ENCODE measurements at places on chromosomes 7 and 10.
A peak's percentile ranks its signal among the peaks of the same experiment; 100 is the strongest.

GRCh38 chr7:99386584-99387238 is 12.2 kb downstream of the ARPC1B start:
- DNase-seq: peak; percentile 73

DNA sequence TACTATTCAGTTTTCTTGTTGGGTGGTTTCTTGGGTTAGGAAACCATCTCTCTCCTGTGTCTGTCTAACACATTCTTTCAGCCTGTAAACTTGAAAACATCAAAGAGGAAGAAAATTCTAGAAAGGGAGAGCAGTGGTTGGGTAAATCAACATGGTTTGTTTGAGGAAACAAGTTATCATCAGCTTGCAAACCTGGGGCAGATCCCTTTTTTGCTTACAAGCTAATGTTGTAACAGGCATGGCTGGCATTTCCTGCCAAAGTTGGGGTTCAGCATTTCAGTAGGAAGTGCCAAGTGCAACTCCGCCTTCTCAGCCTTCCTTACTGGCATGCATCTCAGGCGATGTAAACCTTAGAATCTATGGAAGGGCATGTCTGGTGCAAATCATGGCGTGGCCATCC is 112.6 kb downstream of the EEPD1 start:
- DNase-seq: no peak

- no peak for DNase-seq
Observed at GRCh38 chr10:62734781-62735463, 69.6 kb upstream of the ADO start.

DNA sequence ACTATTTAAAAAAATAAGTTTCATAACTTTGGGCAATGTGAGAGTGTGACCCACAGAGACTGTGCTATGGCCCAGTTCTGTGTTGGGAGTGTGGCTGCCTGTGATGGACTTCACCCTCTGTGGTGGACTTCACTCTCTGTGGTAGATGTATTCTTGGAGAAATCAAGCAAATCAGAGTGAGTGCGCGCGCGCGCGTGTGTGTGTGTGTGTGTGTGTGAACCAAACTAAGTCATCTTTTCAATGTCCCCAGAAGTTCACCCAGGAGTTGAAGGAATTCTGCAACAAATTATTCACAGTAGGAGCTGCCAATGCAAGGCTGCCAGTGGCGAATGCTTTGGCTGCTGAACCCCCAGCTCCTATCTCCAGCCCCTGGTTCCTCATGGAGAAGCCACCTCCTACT is 184.5 kb downstream of the ADAM12 start:
- DNase-seq: no peak

- DNase-seq: no peak
Observed at GRCh38 chr10:102815790-102816549, 21.2 kb downstream of the CYP17A1 start.

DNA sequence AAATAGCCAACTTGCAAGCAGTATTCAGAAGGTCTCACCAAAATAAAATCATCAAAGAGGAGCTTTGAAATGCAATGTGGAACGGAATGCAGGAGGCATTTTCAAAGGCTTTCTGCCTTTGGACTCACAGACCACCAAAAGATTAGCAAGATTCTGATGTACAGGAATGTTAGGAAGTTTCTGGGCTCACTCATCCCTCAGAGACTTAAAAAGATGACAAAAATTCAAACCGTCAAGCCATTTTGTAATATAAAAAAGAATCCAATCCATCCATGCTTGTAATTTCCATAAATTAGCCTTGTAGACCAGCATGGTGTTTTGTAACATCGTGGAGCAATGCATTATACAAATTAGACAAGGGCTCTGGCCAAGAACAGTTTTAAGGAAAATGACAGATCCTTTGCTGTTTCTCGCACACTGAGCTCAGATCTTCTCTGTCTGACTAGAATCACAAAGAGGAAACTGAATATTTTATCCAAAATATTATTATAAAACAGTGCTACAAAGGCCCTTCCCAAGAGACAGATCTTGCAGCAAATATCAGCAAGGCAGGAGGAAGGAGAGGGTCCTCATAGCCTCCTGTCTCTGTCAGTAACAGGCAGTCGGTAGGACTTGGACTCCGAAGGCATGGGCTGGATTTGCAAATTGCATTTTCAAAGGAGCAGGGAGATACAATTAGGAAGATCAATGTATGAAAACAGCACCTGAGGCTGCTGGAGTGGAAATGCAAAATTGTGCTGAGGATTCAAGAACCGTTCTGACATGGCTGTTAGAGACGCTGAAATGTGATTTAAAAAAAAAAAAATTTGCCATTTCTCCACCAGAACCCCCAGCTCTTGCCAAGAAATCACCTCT is 57.4 kb upstream of the NRP1 start:
- DNase-seq: no peak

DNA sequence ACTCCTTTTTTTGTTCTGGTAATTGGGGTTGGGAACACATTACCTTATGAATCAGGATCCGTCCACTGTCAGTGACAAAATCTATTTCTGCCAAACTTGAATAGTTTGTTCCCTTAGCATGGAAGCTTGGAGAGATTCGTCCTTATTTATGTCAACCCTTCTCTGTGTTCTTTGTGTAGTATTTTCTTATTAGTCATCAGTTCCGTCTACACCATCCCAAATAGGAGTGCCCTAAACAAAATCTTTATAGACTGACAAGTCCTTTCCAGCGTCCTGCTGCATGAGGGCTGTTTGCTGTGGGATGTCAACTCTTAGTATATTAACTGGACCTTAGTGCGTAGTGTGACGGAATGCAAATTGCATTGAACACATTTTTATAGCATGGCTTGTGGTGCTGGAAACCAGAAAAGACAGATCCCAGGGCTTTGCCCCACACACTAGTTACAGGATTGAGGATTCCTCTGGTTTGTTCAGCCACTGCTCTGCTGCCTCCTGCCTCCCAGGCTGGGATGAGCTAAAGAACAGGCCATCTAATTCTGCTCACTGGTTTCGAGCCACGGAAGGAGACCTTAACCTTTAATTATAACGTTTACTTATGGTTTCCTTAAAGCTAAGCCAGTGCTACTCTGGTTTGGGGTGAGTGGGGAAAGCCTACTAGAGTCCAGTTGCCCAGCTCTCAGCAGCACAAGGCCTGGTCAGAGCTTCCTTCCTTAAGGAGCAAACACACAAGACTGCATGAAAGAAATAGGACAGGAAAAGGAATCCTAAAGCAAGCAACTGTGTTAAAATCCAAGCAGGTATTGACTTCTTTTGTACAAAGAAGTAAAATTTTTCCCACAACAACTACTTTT is 194.4 kb downstream of the CCSER2 start:
- no peak for DNase-seq

DNA sequence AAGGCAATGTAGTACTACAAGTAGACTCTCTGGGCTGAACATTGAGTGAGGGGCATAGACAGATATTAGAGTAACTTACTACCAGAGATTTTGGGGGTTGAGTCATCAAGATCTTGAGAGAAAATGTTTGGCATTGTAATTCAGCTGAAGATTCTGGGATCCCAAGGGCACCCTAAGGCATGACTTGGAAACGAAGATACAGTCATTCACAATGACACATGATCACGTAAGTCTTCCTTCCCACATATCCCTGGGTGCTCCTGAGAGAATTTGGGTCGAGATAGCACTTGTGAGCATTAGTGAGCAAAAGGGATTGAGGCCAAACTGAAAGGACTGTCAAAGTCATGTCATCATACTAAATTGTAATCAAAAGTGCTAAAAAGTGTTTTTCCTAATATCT is 192.5 kb upstream of the PCLO start:
- DNase-seq: no peak

DNA sequence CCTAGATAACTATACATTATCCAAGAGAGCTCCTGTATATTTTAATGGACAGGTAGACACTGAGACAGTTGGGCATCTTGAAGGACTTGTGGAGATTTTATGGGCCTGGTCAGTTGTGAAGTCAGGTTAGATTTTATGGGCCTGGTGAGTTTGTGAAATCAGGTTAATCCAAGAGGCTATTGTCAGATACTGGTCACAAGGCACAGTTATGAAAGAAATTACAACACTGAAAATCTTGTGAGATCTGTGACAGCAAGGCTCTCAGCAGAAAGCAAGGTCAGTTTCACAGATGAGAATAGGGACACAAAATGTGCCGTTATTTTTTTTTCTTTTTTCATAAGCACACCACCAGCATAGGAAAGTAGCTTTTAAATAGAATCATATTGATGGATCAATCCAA is 167.6 kb downstream of the VTI1A start:
- no peak for DNase-seq

- no peak for DNase-seq
Observed at GRCh38 chr7:46390042-46390441, 469.0 kb upstream of the IGFBP3 start.

GRCh38 chr10:24683554-24683953 is 40.1 kb downstream of the ARHGAP21 start:
- DNase-seq: no peak

Measured in CD8-positive, alpha-beta T cell (primary cell).